ENCODE measurements at places on chromosomes 6 and 20. TPM values are rescaled to one million over a fixed set of nuclear protein-coding genes. Genes with fewer than 3 reads are reported as not detected.
A peak's percentile ranks its signal among the peaks of the same experiment; 100 is the strongest.

- DNase-seq: no peak
These were observed 75.0 kb downstream of the VTA1 start for GRCh38 chr6:142222022-142222421.

FAM83B gene
- total RNA-seq: not detected

TMEM74B gene
- not detected for total RNA-seq

EBF4 gene
- 0.25 TPM for total RNA-seq

PBOV1 gene
- total RNA-seq: not detected

CST5 gene
- total RNA-seq: not detected

GRCh38 chr6:136547871-136548270 lies 2.4 kb downstream of the MAP7 start:
- DNase-seq: no peak

DNA sequence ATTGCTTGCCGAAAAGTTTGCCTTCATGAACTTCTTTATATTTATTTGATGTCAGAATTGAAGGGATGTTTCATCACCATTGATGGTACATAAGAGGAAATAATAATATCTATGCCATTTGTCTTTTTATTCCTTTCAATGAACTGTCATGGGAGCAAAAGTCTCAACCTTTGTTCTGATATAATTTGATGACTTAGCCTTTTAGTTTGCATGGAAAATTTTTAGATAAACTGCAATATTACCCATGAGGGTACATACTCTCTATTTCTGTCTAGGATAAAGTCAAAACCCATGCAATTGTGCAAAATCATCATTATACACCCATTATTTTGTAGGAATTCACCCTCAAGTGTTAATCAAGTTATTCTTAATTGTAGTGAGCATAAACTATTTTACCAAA lies 15.9 kb downstream of the TBXT start:
- no peak for DNase-seq

DNA sequence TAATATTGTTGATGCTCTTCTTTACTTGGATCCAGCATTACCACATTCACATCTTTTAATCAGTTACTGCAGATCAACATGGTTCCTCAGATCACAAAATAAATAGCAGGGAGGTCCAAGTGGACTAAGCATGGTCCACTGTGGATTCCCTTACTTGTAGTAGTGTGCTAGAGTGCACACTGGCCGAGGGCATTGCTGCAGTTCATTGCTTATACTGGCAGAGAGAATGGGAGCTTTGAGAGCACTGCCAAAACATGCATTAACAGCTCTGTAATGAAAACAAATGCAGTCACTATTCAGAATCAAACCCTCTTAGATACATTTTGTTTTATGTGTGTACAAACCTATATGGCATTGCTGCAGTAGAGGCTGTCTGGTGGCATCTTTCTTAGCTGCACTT lies 471.5 kb downstream of the CD109 start:
- no peak for DNase-seq

FOXO3 gene
- 13.7 TPM for total RNA-seq

DNA sequence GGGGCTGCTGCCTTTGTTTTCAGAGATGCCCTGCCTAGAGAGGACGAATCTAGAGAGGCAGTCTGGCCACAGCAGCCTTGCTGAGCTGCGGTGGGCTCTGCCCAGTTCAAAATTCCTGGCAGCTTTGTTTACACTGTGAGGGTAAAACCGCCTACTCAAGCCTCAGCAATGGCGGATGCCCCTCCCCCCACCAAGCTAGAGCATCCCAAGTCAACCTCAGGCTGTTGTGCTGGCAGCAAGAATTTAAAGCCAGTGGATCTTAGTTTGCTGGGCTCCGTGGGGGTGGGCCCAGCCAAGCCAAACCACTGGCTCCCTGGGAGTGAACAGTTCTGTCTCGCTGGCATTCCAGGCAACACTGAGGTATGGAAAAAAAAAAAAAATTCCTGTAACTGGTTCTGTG lies 970.9 kb downstream of the TBC1D32 start:
- DNase-seq: no peak

DNA sequence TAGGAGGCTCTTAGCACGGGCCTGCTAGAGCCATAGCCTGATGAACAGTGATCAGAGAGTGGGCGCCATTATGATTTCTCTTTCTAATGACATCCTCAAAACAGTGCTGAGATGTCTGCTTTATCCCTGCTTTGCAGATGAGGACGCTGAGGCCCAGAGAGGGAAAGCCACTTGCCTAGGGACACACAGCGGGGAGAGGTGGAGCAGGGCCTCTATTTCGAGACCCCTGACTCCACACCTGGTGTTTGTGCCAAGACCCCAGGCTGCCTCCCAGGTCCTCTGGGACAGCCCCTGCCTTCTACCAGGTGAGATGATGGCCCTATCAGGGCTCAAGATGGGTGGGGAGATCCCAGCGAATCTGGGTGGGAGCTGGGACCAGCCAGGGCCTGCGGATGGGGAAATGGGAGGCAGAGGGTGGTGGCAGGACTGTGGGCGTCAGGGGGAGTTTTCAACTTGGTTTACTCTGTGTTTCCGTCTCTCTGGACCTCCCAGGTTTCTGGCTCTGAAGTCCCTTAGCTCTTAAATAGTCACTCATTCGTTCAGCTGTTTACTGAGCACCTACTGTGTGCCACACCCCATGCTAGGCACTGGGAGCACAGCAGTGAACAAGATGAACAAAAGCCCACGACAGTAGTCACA lies 36.7 kb downstream of the SRC start:
- DNase-seq: no peak

GRCh38 chr20:13690943-13691342 lies 52.2 kb upstream of the TASP1 start:
- DNase-seq: no peak

DNA sequence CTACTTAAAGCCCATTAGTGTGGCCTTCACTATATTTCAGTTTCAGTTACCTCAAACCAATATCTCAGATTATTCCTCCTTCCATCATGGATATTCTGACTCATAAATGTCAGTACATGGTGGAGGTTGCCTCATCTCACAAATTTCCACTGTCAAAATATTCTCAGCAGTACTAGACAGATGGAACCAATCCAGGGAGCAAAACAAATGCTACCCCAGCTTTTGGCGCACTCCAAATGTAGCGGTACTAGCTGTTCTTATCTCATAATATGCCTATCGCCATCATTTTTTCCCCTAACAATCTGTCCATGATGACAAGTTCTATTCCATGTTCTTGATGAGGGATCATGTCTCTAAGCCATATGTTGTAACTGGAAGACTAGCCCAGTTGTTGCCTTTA lies 1026.1 kb downstream of the KIF16B start:
- peak; percentile 80 for DNase-seq

GRCh38 chr6:147900247-147900830 lies 391.8 kb downstream of the SAMD5 start:
- no peak for DNase-seq

LIN28B gene
- 62.0 TPM for total RNA-seq

DNA sequence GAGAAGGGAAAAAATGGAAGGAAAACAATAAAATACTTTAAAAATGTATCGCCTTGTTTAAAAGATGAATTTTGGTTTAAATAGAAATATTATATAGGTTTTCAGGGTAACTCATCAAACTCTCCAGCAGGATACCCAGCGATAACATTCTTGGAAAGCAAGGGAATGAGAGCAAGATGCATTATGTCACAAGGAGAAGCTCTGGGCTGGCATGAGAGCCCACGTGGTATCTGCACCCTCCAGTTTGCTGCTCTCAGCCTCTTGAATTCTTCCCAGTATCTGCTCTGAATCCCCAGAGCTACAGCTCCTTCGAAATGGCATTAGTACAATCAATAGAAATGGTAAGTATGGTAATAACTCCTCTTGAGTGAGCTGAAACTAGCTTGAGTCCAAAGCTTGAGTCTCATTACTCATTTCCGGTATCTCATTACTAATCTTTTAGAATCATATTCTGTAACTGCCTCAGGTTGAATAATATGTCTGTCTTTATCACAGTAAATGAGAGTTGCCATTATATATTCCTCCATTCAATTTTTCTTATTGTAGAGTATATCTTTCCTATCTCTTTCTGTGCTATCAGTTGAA lies 4.9 kb upstream of the TMEM242 start:
- no peak for DNase-seq

- DNase-seq: no peak
These were observed 107.4 kb downstream of the PREX1 start for GRCh38 chr20:48720256-48720985.

GRCh38 chr20:59823491-59824259 lies 109.8 kb downstream of the SYCP2 start:
- DNase-seq: no peak

ENPP4 gene
- total RNA-seq: not detected

DNA sequence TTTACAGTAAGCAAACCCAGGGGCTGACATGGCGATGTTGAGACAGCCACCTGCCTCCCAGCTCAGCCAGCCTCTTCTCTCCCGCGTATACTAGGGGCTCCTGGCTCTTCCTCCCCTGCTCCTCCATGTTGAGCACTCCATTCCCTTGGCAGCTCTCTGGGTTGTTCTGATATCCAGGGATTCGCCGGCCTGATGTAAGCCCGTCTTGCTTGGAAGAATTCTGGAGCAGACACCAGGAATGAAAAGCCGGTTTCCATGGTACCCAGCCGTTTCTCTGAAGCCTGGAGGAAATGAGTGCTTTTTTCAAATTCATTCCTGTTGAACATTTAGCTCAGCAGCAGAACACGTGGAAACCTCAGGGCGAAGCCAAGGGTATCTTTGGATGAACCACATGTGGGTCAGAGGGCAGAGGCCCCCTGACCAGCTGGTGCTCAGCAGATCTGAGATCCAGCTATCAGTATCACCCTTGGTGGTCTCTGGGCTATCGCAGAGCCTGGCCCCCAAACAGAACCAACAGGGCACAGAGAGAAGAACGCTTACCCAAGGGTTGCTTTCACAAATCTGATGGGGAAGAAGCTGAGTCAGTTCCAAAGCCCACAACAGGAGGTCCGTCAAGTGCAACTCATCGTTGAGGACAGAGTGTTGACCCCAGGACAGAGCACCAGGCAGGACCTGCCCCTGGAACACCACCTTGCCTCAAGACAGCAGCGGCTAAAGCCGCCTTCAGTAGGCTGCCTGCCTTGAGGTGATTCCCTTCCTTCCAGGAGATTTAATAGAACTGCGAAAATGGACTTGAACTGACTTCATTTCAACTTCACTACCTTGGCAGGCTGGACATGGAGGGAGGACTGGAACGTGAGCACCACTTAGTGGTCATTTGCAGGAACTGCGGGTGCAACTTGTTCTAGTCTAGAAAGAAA lies 96.1 kb upstream of the RIN2 start:
- peak; percentile 68 for DNase-seq

- no peak for DNase-seq
These were observed 173.2 kb downstream of the VEGFA start for GRCh38 chr6:43943099-43943766.

DNA sequence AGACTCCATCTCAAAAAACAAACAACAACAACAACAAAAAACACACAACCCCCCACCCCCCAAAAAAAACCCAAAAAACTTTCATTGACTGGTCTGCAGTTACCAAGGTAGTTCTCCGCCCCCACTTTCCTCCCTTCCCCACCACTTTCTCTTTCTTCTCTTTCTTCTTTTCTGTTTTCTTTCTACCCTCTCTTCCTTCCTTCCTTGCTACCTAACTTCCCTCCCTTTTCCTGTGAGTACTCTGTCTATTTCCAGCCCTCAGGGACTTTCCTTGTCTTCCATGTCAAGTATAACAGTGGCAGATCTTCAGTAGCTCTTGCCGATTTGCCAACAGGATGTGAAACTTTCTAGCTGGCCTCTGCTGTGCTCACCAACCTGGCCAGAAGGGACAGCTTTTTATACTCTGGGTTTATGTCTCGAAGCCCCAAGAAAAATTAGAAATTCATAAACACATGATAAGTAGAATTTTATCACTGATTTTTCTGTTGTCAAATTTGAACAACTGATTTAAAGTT lies 399.5 kb downstream of the QKI start:
- no peak for DNase-seq

- DNase-seq: no peak
These were observed 15.4 kb upstream of the TNFAIP3 start for GRCh38 chr6:137851669-137852068.

PRRT1 gene
- total RNA-seq: 0.51 TPM

GRCh38 chr6:16688436-16688835 lies 72.8 kb downstream of the ATXN1 start:
- DNase-seq: no peak

GRCh38 chr20:9595763-9596162 lies 81.4 kb downstream of the LAMP5 start:
- no peak for DNase-seq

DNA sequence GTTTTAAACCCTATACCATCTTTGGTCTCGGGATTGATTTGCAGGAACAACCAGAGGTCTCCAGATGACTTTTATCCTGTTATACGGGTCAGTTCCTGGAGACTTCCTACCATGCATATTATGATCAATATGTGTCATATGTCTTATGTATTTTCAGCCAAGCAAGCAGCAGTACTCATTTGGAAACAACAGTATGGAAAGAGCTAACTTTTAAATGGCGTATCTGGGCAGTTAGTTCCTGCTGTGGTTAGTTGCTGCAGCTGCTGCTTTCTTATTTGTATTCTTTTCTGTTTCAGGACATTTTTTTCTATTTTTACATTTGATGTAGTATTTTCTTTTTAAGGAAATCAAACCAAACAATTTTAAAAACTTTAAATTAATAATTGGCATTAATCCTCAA lies 207.5 kb downstream of the MANEA start:
- DNase-seq: no peak

DNA sequence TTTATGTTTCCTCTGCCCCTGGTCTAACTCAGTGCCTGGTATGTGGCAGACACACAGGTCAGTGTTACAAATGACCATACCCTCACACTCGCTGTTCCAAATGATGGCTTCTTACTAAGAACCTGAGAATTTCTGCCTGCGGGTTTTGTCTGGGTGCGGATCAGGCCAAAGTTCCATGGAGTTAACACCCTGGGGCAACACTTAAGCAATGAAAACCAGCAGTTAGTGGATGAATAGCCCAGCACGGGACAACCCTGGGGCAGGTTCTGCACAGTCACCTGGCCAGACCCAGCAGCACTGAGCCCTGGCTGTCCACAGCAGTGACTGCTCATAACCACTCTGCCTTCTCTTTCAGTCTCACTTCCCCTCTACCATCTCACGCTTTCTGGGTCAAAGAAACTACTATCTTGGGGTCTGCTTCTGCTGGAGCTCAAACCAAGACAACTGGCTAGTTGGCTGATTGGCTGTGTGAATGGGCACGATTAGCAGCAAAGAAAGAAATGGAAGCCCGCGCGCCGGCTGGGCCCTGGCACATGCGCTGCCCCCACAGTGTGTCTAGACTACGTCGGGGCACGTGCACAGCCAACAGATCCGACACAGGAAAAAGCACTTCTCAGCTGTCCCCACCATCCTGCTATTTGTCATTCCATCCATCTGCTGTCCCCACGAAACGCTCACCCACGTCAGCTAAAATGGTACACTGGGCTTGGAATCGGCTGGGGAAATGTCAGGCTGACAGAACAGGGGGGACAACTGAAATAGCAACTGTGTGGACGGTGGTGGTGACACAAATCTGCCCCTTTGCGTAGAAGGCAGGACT lies 36.6 kb downstream of the MGME1 start:
- no peak for DNase-seq

LAMA4 gene
- 2.3 TPM for total RNA-seq

Measured in G401 (cell line).